AG08396 (cell line): ENCODE measurements at places on chromosomes 7 and 10.

DNA sequence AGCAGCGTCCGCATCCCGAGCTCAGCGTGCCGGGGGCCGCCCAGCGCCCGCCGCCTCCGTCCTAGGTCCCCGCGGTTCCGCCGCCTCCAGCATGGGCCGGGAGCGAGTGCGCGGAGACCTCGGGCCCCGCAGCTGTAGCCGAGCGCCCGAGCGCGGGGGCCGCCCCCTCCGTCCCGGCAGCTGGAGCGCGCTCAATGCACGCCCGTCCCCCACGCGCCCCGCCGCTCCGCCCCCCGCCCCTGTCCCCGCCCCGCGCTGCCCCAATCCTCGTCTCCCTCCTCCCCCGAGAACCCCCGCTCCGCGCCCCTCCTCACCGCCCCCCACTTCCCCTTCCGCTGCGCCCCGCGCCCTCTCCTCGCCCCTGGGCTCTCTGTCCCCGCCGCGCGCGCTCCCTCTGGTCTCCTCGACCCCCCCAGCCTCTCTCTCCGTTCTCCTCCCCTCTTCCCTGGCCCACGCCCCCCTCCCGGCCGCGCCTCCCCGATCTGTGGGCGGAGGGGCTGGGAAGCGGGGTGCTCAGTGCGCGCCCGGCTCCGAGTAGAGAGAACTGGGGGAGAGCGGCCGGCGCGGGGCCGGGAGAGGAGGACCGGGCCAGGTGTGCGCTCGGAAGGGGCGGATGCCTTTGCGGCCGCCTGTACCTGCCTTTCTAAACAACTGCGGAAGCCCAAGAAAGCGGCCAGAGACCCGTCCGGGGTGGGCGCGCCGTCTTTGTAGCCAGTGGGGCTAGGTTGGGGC lies at the start of gene VIPR2:
TSS of gene VIPR2 (minus strand) at position 110 of the 732 bp plus-strand sequence. CDS start at position 14, 96 bp downstream.
- no peak for DNase-seq

- no peak for DNase-seq
Measured at GRCh38 chr10:121411004-121411403, 187.2 kb downstream of the FGFR2 start.

- DNase-seq = no peak
Measured at GRCh38 chr7:51138123-51139085, 178.2 kb downstream of the COBL start.

GRCh38 chr10:43311794-43312193 lies 44.9 kb upstream of the RASGEF1A start:
- no peak for DNase-seq

DNA sequence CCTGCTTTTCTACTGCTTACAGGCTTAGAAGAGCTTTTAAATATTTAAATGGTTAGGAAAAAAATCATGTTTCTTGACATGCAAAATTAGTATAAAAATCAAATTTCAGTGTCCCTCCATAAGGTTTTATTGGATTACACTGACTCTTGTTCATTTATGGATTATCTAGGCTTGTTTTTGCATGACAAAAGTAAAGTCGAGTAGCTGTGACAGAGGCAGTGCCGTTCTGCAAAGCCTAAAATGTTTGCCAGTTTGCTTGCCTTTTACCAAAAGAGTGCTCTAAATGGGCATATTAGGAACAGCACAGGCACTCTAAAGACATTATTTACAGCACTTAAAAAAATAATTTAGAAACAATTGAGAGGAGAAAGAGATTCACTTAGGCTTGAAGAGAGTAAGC lies 139.6 kb downstream of the TSPAN12 start:
- DNase-seq = no peak

GRCh38 chr7:2069472-2069860 lies 163.3 kb downstream of the MAD1L1 start:
- DNase-seq = no peak

DNA sequence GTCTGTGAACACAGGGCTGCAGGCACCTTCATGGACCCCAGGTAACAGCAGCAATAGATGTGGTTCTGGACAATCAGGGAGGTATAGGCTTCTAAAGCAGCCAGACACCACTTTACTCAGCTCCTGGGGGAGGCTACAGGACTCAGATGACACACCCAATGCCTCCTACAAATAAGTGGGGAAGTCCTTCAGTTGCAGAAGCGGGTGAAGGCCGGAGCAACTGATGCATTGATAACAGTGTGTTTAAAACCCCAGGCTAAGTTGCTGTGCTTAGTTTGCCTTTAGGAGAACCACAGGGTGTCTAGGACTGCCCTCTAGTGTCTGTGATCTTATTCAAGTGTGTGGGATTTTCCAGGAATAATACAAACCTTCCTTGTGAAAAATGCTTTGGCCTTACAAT lies 5.9 kb upstream of the ITGA8 start:
- DNase-seq = peak; percentile 76
